ENCODE measurements at places on chromosomes 6 and 20.

DNA sequence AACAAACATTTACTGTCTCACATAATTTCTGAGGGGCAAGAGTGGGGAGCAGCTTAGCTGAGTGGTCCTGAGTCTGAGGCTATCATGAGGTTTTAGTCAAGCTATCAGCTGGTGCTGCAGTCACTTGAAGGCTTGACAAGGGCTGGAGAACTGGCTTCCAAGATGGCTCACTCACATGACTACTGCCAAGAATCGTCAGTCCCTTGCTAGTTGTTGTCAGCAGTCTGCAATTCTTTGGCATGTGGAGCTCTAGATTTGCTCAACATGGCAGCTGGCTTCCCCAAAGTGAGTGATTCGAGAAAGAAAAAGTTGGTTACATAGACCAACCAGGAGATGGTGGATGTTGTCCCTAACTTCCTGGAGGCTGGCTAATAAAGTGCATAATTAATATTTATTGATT lies 2.8 kb upstream of the LRRC1 start:
- no peak for DNase-seq

GRCh38 chr20:17965042-17965697 lies 3.4 kb downstream of the SNX5 start:
- DNase-seq: no peak

DNA sequence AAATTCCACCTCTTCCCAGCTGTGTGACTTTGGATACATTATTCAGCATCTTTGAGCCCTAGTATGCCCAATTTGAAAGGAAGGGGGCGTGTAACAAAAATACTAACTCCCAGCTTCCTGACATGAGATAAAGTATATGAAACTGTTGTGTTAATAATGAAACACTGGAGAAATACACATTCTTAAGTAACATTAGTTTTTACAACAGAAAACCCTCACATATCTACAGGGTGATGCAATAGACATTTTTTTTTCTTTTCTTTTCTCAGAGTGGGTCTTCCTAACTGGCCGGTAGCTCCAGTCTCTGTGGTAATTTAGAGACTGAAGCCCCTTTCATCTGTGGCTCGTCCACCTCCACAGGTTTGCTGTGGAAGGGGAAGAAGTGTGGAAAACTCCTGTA lies 79.5 kb downstream of the CD83 start:
- no peak for DNase-seq

DNA sequence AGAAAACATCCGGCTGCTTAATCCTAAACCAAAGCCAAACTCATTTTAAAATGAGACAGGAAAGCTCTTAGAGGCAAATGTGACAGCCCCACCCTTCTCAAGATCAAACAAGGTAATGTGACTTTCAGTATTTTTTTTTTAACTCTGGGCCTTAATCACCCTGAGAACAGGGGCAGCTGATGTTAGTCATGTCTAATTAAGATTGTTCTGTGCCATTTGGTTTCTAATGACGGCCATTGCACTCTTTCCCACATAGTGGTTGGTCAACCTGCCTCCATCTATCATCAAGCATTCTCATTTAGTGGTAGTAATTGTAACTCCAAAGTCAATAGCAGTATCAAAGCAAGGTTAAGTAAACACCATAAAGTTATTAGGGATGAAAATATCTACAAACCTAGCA lies 191.6 kb upstream of the EXOC2 start:
- DNase-seq: no peak
